Suppressor macrophage treated with lipopolysaccharide for 4 hours (primary cell): ENCODE measurements at places on chromosomes 7 and 10.
A peak's percentile ranks its signal among the peaks of the same experiment; 100 is the strongest.

DNA sequence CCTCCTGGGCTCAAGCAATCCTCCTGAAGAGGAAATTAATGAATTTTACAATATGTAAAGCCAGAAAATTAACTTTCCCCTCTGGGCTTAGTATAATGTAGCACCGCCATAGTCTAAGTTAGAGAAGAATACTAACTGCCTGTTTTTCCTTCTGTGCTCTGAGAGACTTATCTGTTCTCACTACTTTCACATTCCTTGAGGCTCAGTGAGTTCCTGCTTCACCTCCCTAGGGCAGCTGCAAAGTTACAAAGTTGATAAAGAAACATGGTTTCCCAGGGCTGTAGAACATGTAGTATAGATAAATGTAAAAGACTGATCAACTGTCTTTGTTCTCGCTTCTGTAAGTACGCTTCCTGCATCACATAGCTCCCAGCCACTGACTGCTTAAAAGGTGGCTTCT lies 16.0 kb upstream of the OLAH start:
- no peak for DNase-seq

- DNase-seq: no peak
Observed at GRCh38 chr10:129800796-129801340, 163.2 kb downstream of the EBF3 start.

GRCh38 chr7:155093596-155093995 lies 23.5 kb downstream of the HTR5A start:
- DNase-seq: no peak

DNA sequence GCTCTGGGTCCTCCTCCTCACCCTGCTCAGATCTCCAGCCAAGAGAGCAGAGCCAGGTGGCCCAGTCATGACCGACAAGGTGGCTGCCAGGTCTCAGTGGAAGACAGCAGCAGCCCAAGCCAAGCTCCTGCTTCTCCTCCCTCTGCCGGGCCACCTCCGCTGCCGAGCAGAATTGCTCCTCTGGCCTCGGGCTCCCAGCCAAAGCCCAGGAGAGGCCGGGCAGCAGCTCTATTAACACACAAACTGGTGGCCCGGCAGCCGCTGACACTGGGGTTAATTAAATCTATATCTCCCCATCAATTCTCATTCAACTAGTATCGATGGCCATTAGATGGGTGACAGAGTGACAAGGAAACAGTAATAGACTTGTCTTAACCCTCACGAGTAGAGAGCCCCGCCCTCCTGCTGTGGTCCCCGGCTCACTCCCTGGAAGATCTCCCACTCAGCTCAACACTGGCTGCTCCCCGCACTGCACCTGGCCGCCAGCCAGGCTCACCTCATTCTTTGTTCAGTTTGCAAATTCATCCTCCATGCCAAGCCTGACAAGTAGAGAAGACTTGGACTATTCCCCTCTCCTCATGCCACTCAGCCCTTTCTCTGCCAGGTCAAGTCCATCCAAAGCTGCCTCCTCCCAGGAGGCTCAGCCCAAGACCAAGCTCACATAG lies 74.1 kb upstream of the UNC5B start:
- no peak for DNase-seq

- peak; percentile 87 for DNase-seq
Observed at GRCh38 chr10:45353186-45353585, 20.8 kb upstream of the ALOX5 start.

DNA sequence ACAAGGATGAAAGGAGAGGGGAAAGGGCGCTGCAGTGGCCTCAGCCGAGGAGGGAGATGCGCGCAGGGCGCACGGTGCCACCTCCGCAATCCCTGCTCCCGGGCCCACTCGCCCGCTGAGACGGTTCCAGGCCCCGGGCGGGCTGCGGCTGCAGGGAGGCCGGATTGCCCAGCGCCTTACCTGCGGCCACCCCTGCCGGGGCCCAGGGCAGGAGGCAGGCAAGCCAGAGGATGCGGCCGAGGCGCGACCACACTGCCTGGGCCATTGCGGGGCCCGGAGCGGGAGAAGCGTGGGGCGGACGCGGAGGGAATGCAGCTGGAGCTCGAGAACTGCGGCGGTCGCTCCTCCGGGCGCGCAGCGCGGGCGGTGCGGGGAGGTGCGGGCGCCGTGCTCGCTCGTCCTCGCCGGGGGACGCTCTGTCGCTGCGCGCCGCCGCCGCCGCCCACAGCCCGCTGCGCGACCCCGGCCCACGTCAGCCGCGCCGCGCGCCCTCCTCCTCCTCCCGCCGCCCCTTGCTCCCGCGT lies at the start of gene TMEM130:
Gene TMEM130, minus strand, starts transcription at position 418 of the 524 bp plus-strand sequence. Its CDS starts 153 bp downstream, at position 265.
- no peak for DNase-seq

DNA sequence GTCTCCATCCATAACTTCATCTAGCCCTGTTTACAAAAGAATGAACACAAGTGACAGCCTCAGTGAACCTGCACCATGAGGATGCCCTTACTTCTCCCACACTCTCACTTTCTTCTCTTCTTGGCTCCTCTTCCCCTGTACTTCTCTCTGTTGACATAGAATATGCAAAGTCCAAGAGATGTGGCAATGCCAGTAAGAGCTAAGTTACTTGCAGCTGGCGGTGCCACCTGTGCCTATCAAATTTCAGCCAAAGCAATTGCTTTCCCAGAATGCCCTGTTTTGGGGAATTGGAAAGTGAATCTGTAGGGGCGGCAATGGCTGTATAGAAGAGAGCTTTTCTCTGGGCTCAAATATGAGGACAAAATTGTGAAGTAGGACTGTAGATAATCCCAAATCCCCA lies 557.8 kb downstream of the AUTS2 start:
- no peak for DNase-seq

DNA sequence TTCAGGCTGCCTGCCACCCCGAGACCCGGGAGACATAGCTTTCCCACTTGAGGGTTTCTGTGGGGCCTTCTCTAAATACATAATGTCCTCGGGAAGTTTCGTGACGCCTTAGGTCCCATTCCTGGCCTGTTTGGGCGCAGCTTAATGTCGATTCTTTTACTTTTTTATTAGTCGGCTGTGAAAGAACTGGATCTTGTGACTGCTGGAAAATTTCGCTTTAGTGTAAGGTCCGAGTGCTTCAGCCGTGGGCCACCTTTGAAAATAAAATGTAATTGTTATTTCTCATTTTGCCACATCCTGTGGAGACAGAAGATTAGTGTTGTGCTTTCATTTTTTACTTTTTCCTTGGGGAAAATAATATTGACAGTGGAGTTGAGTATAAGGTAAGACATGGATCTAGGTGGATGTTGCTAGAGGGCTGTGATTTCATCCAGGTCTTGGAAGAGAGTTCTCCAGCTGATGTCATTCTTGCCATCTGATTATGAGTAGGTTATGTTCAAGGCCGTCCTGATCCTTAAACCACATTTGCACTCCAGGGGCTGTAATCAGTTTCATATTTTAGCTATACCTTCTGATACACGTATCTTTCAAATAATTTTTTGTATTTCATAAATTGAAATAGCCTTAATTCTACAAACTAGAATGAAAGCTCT lies 830 bp downstream of the RAB18 start:
- peak; percentile 54 for DNase-seq

DNA sequence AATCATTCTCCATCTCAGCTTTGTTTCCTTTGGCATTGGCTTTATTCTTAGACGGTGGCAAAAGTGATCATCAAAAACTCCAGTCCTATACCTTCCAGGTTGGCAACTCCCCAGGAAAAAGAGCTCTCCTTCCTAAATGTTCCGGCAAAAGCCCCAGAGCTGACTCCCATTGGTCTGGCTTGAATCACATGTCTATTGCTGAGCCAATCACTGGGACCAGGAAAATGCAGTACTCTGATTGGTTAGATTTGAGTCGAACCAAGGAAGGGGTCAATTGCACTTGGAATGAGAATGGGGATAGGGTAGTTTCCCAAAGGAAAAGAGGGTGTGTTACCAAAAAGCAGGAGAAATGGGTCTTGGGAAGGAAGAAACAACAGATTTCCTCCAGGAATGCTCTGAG lies 22.3 kb downstream of the LEP start:
- no peak for DNase-seq

GRCh38 chr7:39084349-39084748 lies 106.6 kb downstream of the POU6F2 start:
- no peak for DNase-seq

DNA sequence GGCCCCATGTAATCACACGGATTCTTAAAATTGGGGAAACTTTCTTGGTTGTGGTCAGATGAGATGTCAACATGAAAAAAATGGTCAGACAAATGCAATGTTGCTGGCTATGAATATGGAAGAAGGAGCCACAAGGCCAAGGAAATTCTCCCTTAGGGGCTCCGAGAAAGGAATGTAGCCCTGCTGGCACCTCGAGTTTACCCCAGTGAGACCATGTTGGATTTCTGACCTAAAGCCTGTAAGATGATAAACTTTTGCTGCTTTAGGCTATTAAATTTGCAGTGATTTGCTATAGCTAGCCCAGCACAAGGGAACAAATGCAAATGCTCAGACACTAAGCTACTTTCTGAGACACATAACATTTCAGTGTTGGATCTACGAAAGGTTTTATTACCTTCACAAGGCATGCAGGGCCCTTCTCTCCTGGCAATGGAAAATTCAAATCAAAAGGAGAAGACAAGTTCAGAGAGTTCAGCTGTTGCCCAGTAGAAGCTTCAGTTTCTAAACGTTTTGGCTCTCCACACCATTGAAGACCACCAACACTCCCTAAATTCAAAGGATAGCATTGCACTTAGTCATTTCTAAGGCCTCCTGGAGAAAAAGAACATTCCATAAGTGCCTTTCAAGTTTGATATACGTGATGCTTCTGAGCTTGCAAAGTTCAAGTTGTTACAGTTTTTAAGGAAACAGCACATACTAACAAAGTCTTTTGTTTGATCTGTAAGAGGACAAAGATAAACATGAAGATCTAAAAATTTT lies 23.4 kb downstream of the MCMBP start:
- DNase-seq: no peak

DNA sequence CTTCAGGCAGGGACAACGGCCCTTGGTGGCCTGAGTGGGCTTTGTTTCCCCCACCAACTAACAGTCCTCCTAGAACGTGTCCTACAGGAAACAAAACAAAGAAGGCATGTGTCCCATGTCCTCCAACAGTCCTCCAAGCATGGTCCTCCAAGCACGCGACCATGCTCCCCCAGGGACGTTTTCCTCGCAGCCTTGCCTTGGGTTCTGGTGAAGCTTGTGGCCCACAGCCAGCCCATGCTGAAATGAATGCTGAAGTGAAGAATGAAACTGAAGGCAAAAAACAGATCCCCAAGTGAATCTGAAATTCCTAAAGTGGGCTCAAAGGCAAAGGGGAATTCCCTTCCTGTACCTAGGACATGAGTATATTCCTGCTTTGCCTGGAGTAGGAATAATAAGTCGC lies 176.6 kb downstream of the JCAD start:
- DNase-seq: no peak

- DNase-seq: no peak
Observed at GRCh38 chr7:1255080-1255816, 22.6 kb downstream of the UNCX start.

- peak; percentile 56 for DNase-seq
Observed at GRCh38 chr10:121709675-121710073, 111.4 kb upstream of the FGFR2 start.

DNA sequence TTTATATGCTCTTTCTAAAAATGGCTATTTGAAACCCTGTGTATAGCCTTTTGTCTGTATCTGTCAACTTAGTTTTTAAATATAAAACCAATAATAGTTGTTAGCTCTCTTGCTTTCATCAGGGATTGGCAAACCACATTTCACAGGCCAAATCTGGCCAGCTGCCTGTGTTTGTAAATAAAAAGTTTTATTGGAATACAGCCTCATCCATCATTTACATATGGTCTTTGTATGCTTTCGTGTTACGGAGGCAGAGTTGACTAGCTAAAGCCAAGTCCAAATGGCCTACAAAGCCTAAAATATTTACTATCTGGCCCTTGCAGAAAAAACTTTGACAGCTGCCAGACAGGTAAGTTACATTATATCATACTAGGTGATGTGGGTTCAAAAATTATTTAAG lies 235.0 kb downstream of the BICC1 start:
- DNase-seq: no peak

- no peak for DNase-seq
Observed at GRCh38 chr7:91127959-91128358, 136.3 kb upstream of the FZD1 start.

DNA sequence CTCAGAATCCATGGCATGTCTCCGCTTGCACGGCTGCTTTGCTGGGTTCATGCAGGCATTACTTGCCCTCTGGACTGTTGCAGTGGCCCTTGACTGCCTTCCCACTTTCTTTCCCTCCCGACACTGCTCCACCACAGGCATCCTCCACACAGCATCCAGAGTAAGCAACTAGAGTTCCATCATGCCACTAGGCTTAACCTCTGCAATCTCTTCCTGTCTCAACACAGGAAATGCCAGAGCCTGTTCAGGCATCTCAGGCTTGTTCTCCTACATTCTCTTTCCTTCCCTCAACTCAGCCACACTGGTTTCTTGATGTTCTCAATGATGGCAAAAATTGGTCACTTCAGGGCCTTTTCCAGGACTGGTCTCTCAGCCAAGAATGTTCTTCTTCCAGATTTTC lies 284.5 kb upstream of the KLF6 start:
- DNase-seq: no peak

DNA sequence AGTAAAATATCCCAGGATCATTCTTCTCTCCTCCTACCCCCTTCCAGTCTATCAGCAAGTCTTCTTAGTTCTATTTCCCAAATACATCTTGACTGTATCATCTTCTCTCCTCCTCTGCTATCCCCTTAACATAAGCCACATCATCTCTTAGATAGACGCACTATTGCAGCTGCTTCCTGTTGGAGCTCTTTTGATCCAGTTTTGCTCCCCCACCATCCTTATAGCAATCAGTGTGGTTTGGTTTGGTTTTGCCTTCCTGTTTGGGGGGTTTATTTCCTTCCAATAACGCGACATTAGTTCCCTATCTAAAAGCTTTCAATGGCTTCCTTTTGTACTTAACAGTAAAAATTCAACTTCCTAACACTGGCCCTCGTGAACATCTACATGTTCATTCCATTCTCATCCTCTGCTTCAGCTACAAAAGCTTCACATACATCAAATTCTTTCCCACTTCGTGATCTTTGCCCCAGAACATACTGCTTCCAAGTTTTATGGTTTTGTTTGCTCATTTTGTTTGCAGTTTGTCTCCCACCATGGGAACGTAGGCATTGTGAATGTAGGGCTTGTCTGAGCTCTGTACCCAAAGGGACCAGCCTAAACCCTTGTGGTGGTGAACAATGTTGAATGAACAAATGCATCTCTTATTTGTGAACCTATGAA lies 33.7 kb upstream of the PLXDC2 start:
- no peak for DNase-seq

- DNase-seq: no peak
Observed at GRCh38 chr7:34652809-34653208, 5.2 kb upstream of the NPSR1 start.

GRCh38 chr10:61160253-61160652 lies 216.3 kb upstream of the RHOBTB1 start:
- DNase-seq: no peak

DNA sequence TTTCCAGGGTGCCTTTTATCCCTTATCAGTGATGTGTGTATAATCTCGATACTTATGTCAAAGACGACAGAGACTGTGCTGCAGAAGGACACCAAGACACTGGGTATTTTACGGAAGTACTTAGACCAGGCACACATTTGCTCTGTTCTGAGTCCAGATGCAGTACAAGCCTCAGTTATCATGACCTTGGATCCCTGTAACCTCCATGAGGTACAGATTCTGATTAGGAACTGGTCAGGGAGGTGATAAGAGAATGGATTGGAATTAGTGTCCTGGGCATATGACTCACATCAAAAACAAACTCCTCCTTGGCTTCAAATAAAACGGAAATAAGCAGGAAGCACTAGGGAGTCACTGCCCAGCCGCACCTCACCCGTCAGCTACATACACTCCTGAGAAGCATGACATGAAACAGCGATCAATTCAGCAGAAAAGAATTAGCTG lies 146.5 kb downstream of the SFMBT2 start:
- no peak for DNase-seq

- DNase-seq: no peak
Observed at GRCh38 chr7:1555046-1555812, 776 bp downstream of the TMEM184A start.

- DNase-seq: no peak
Observed at GRCh38 chr10:113947184-113948041, 93.0 kb downstream of the NHLRC2 start.
